ENCODE measurements at places on chromosomes 3 and 15. TPM values are rescaled to one million over a fixed set of nuclear protein-coding genes. Genes with fewer than 3 reads are reported as not detected.

DNA sequence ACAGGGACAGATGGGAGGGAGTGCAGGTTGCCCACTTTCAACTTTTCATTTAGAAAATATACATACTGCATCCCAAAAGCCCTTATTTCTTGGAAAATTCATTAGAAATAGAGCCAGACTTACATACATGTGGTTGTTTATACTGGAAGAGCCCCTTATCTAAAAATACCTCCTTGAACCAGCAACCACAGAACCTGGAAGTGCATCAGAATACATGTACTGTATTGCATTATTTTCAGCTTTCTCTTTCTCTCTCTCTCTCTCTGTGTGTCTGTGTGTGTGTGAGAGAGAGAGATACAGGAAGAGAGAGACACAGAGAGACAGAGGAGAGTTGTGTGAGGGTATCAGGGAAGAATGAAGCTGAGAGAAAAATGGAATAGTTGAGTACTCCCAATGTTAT, 29.5 kb upstream of the LSAMP start:
- DNase-seq: no peak

GRCh38 chr3:191982481-191982880, 521.5 kb downstream of the PYDC2 start:
- DNase-seq: no peak

DNA sequence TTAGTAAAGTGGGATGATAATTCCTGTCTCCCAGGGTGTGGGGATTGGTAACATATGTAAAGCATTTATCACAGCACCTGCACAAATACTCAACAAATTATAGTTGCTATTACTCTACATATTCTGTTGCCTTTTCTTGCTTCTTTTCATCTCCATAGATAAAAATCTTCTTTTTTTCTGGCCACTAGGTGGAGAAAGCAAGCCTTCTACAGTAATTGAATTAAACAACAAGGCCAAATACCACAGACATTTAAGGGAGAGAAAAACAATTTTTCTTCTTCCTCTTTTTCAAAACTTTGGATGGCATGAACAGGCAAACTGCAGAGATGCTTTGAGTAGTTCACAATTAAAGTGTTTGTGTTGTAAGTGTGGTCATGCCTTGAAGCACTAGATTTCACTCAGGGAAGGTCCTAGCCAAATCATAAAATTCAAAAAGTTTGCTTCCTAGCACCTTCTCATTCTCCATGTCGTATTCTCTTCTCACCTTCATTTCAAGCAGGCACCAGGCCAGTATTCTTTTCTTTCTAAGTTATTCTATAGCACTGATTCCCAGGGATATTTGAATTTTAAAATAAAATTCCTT, 493.4 kb upstream of the TGFBR2 start:
- DNase-seq: no peak

The FILIP1L gene
- polyA plus RNA-seq: not detected

- no peak for DNase-seq
These were observed 78.3 kb downstream of the WNT7A start for GRCh38 chr3:13801361-13802204.

The LRRN1 gene
- 128 TPM for polyA plus RNA-seq

GRCh38 chr3:171123915-171124314, 97.4 kb upstream of the SLC2A2 start:
- no peak for DNase-seq

DNA sequence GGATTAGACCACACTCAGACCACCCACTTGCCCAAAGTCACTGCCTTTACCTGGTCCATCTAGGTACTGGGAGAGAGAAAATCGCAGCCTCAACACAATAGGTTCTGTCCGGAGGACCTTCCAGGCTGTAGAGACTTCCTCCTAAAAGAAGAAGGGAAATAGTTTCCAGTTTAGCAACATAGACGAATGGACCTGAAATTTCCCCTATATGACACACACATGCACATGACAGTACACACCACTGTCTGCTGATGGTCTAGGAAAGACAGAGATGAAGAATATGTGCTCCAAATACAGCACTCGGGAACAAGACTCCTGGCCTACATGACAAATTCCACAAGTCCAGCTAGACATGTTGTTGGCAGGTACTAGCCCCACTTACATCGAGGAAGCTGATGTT, 7.3 kb downstream of the PARP6 start:
- no peak for DNase-seq
